Mesothelial cell of epicardium (in vitro differentiated cells): ENCODE measurements at places on chromosomes 4 and X.

DNA sequence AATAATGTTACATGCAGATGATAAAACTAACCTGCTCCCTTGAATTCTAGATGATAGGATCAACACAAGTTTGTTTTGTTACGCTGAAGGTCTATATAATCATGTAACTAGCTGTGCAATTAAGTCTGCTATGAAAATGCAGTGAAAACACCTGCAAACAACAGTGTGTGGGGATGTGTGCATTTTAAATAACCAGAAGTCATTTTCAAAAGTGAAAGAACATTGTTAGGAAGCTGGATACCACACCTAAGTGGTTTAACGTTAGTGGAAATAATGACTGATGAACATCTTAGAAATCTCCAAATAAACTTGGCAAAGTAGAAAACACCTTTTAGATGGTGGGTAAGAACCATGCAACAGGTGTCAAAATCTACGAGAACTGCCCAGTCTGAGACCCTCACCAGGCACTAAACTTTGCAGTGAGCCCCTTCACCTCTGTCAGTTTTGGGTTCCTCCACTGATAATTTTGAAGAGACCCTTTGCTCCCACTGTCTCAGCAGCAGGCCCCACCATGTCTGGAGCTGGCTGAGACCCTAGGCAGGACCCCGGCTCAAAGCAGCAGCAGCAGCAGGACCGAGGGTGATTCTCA, 36.6 kb downstream of the CHST7 start:
- DNase-seq: no peak

GRCh38 chr4:41665636-41666207, 82.8 kb downstream of the PHOX2B start:
- DNase-seq: no peak

GRCh38 chrX:47564438-47565085, 3.6 kb downstream of the ARAF start:
- DNase-seq: no peak

DNA sequence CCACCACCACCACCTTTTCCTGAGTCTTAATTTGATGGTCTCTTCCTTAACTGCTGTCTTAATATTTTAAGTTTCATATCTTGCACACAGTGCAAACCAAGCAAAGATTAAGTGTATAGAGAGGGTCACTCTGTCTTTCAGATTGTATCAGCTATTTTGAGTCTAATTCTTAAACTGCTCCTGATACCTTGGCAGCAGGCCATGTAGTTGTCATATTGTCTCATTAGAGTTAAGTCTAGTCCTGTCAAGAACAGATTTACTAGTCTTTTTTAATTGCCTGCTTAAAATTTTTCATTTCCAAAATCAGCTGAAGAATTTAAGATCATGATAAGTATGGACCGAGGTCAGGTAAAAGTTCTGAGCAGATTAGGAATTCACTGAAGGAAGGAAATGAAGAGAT, 51.5 kb downstream of the FHIP1A start:
- DNase-seq: no peak

DNA sequence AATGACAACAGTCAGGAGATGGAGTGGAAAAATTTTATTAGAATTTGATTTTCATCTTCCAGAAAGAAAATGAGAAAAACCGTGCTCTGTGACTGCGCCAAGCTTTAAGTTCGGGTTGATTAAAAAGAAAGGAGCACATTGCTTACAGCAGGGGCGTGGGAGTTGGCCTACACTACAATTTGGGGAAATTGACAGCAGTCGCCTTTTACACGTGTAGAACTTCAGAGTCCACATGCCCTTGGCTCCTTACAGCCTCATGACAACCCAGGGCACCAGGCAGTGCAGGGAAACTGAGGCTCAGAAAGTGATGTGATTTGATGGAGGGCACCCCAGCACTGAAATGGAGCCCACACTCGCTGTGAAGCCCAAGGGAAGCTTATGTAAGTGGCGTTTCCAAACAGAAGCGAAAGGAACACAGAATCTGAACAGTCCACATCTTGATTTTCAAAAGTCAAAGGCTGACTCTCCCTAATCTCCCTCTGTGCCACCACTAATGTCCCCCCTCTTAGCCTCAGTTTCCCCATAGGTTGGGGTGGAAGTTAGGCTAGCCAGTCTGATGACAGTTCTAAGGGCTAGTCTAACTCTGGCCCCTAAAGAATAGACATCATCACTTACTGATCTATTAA, 5.5 kb downstream of the PPP2R2C start:
- DNase-seq: peak; percentile 25

DNA sequence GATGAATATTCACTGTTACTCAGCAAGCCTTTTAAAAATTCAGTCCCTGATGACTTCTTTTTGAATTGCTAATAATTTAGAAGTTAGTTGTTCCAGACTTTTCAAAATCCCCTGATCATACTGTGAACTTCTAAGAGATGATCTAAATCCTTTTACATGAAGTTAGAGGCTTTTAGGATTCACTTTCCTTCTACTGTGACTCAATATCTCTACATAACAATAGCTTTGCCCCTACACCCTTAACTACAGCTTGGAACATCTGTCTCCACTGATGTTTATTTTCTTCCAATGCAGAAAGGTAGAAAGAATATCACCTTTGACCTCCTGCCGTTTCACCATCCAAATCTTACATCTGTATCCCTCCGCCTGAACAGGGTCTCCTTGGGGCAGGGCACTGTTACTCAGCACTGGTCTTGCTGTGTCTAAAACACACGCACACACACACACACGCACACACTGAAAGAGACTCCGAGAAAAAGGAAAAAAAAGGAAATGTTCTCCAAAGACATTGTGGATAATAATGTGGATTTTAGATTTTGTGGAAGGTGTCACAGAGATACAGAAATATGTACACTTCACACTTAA, 111.6 kb upstream of the GPRIN3 start:
- no peak for DNase-seq

- no peak for DNase-seq
Observed at GRCh38 chr4:13615161-13615560, 12.4 kb downstream of the BOD1L1 start.
